Left renal cortex interstitium (tissue), 4 donors: ENCODE measurements at places on chromosomes 5 and 9. TPM values are rescaled to one million over a fixed set of nuclear protein-coding genes. Genes with fewer than 3 reads are reported as not detected.

Gene ADAMTS16
- 76.8 TPM for polyA plus RNA-seq

Gene ZBED3
- 35.8 TPM for polyA plus RNA-seq

GRCh38 chr5:164742025-164742424, 1236.6 kb downstream of the MAT2B start:
- DNase-seq, result no peak

Gene TEK
- polyA plus RNA-seq, result 35.7 TPM
